ENCODE measurements at places on chromosomes 5 and 9. TPM values are rescaled to one million over a fixed set of nuclear protein-coding genes. Genes with fewer than 3 reads are reported as not detected.

- DNase-seq, result no peak
Measured at GRCh38 chr5:27821681-27822080, 783.3 kb upstream of the CDH9 start.

ZNF366 gene
- total RNA-seq, result not detected

PCDHA1 gene
- total RNA-seq, result 0.19 TPM

- no peak for DNase-seq
Measured at GRCh38 chr9:119559056-119559455, 189.8 kb upstream of the BRINP1 start.

ANKRD31 gene
- total RNA-seq, result 0.74 TPM

DNA sequence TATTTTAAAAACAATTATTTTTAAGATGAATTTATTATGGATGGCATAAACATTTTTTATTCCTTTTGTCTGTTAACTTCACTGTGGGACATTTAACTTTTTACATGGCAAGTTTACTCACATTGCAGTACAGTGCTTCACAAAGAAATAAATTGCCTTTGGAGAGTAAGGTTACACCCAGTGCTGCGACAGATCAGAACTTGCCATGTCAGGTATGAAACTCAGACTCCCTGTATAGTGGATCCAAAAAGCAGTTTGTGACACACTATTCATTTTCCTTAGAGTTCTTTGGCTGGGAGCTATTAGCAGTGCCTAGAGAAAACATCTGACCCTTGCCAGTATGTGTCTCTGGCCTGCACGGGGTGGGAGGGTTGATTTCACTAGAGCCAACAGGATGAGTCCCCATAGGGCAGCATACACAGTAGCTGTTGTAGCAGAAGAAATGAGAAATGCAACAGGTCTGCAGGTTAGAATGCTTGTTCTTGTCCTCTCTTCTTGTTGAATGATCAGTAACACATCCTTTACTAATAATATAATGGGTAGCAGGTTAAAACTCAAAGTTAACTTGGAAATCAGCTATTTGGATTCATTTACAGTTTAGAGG is 42.9 kb downstream of the STARD4 start:
- no peak for DNase-seq

DNA sequence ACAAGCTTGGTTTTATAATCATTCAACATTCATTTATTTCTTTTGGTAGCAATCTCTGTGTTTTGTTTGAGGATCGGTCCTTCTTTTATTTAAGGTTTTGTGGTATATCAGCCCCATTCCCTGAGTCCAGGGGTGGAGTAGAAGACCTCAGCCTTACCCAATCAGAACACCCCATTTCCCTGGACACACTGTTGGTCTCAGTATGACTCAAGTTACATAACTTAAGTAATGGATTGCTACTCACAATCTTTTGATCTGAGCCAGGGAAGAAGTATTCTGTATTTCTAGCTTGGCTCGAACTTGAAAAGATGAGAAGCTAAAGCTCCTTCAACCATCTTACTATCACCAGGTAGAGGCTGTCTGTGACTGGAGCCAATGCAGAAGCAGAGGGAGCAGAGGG is 175.2 kb upstream of the HAPLN1 start:
- no peak for DNase-seq

CATSPER3 gene
- total RNA-seq, result not detected

ANKRD18B gene
- total RNA-seq, result 14.7 TPM

- DNase-seq, result no peak
Measured at GRCh38 chr5:5422819-5423515, 490 bp downstream of the ICE1 start.

PCDHB10 gene
- total RNA-seq, result 9.3 TPM

MYOT gene
- total RNA-seq, result not detected

ACOT12 gene
- total RNA-seq, result not detected

DNA sequence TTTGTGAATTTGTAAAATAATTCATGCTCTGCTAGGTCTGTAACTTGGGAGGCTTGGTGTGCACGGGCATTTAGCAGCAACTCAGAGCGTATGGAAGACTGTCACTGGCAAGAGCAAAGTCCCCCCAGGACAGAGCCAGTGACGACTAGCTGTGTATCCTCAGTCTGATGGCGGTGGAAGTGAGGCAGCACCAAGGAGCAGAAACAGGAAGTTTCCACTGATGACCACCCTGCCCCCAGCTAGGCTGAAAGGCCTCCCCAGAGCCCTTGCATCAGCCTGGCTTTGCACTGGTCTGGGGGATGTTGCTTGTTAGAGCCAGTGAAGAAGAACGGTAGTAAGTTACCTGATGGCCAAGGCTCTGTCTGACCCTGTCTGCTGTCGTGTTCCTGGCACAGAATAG is 66.8 kb upstream of the ABL1 start:
- no peak for DNase-seq

- peak; percentile 5 for DNase-seq
Measured at GRCh38 chr5:33734537-33734936, 157.3 kb downstream of the ADAMTS12 start.

DNA sequence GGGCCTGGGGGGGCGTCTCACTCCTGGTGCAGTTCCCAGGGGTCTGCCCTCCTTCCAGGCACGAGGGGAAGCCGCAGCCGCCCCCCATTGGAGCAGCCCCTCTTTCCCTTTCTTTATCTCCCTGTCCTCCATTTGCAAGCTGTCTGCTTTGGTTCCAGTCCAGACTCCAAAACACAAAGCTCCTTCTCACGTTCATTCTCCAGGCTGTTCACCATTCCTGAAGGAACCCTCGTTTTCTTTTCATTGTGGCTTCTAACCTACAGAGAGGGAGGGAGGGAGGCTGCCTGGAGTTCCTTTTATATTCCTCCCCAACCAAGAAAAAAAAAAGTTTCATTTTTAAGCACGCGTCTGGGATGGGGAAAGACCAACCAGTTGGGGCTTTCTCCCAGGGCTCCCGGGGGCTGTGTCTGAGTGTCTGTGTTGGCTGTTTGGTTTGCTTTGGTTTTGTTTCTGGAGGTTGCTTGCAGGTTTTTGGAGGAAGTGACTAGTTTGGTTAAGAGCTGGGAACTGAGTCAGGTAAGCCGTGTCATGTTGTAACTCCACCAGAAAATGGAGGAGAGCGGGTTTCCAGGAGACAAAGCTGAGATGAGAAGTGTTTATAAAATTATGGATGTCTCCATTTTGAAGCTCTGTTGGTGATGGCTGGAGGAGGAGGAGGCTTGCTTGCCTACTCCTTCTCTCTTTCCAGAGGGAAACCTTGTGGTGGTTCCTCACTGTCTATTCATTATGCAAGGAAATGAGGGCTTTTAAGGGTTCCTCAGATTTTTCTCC is 1.6 kb downstream of the ZNF462 start:
- no peak for DNase-seq

CAVIN4 gene
- 8.8 TPM for total RNA-seq

DNA sequence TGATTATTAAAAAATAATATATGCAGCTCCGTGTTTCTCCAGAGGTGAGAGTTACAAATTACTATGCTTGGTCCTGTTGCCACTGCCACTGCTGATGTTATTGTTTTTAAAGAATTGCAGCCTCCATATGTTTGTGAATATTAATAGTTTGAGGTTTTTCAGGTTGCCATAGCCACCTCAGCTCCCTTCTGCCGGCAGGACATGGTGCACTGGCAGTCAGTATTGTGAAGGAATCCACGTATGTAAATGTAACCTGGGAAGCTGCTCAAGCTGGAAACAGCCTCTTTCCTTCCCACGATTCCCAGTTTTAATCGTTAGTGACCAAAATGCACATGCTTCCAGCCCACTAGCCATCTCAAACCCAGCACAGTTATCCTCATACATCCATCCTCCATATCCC is 184.4 kb upstream of the CCNG1 start:
- DNase-seq, result no peak

IL9 gene
- not detected for total RNA-seq

- peak; percentile 46 for DNase-seq
Measured at GRCh38 chr9:130118841-130119518, 53.2 kb upstream of the NCS1 start.

SPTAN1 gene
- total RNA-seq, result 112 TPM

DNA sequence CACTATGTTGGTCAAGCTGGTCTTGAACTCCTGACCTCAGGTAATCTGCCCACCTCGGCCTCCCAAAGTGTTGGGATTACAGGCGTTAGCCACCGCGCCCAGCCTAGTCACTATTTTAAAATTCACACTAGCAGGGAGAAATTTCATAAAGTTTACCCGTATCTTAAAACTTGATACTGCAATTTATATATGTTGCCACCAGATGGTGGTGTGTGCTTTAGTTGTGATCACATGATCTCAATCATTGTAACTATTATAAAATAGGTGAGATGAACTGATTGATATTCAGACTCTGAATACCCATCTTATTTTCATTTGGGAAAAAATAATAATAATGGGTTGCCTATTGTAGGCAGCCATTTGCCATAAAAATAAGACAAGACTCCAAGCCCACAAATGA is 1330.4 kb upstream of the WWC1 start:
- DNase-seq, result no peak

DNA sequence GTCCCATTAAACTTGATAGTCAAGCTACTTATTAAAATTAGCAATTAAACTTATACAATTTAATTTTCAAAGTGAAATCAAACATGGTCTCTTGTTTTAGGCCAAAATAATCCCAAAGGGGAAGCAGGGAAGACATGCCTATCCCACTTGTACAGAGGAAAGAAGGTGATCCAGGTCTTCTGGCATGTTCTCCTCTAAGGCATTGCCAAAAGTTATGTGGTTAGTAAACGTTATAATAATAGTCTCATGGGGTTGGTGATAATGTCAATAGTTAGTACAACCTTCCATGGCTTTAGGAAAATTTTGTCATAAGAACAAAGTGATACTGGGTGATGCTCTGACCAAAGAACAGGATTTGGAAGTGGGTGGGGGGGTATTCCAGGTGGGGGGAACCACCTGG is 52.8 kb downstream of the ROR2 start:
- no peak for DNase-seq

GRCh38 chr9:129347316-129348120 is 169.5 kb upstream of the IER5L start:
- DNase-seq, result no peak

- no peak for DNase-seq
Measured at GRCh38 chr5:4124221-4124970, 528.8 kb downstream of the IRX1 start.

GRCh38 chr9:126864771-126865170 is 4.3 kb downstream of the ZBTB34 start:
- DNase-seq, result no peak

ZNF883 gene
- total RNA-seq, result 11.5 TPM

ECM2 gene
- not detected for total RNA-seq

- no peak for DNase-seq
Measured at GRCh38 chr5:109038209-109038840, 290.6 kb downstream of the FER start.

GRCh38 chr5:152499814-152500535 is 94.9 kb upstream of the NMUR2 start:
- no peak for DNase-seq

- DNase-seq, result no peak
Measured at GRCh38 chr9:131160416-131161112, 35.2 kb downstream of the NUP214 start.

DNA sequence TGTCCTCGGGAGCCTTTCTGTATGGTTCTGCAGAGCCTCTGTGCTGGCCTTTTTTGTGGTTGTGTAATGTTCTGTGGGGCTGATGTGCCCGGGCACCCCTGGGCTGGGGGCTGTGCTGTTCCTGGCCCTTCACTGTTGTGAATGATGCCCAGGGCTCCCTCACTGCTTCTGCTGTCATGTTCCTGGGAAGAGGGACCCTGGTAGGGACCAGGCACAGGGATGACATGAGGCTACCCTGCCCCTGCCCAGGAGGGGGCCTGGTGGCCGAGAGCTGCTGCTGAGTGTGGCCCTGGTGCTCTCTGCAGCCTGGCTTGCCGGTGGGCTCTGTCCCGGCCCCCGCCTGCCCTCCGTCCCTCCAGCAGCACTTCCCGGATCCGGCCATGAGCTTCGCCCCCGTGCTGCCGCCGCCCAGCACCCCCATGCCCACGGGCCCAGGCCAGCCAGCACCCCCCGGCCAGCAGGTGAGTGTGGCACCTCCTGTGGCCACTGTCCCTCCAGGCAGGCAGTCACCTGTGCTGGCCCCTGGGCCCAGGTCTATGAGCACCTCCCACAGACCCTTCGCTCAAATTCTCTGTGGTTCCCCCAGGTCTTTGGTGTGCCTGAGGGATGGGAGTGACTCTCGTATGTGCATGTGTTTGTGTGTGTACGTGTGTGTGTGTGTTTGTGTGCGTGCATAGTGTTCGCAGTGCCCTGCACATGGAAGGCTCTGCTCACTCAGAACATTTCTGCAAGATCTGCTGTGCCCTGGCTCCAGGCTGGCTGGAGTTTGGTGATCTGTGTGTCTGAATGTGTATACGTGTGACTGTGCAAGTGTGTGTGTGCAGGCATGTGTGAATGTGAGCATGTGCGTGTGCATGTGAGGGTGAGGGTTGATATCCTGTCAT is 72.3 kb downstream of the WNK2 start:
- DNase-seq, result no peak

DNA sequence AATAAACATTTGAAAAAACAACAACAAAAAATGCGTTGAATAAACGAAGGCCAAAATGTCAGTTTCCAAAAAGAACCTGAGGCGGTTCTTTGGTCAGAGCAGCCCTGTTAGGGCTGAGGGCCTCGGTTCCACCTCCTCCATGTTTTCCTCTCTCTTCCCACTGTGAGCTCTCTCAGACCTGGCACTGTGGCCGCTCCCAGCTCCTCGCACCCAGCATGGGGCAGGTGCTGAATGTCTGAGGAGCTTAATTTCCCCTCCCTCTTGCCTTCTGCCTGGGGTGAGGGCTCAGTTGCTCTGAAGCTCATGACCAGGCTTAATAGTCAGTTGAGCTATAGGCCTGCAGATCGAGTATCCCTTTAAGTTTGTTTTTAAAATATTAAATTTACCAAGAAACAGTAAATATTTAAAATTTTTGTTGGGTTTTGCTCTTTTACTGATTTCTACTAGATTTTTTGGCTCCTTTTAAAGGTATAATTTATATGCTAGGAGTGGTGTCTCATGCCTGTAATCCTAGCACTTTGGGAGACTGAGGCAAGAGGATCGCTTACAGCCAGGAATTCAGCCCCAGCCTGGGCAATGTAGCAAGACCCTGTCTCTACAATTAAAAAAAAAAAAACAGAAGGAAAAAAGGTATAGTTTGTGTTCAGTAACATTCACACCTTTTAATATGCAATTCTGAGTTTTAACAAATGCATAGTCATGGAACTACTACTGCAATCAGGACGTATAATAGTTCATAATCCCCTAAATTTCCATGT is 28.1 kb downstream of the DAPK1 start:
- DNase-seq, result peak; percentile 20

GRCh38 chr9:13993632-13994185 is 320.2 kb downstream of the NFIB start:
- DNase-seq, result peak; percentile 5

DNA sequence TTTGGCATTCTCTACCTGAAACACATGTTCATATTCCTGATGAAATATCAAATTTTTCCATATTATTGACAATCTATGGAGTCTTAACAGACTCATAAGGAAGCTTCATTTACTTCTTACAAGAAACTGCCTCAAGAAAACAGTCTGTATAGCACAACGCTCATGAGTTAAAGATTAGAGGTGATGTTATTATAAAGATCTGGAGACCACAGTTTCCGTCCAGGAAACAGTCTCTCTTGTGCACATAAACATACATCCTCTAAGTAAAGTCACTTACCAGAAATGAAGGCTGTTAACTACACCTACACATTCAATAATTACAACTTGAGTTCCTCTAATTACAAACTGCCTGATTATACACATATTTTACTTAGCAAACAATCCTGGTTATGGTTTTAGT is 86.9 kb downstream of the RAPGEF6 start:
- DNase-seq, result no peak
